ENCODE measurements at places on chromosomes 1 and 21.

DNA sequence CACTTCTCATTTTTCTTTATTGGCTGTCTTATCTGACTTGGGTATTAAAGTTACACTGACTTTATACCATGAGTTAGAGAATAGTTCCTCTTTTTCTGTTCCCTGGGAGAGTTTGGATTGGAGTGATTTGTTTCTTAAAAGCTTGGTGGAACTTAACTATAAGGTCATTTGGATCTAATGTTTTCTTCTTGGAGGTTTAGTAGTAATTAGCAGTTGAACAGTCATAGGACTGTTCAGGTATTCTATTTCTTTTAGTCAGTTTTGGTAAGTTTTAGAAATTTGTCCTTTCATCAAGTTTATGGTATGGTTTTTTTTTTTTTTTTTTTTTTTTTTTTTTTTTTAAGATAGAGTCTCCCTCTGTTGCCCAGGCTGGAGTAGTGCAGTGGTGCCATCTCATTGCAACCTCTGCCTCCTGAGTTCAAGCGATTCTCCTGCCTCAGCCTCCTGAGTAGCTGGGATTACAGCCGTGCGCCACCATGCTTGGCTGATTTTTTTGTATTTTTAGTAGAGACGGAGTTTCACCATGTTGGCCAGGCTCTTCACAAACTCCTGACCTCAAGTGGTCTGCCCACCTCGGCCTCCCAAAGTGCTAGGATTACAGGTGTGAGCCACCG, 6.3 kb downstream of the TTC3 start:
- no peak for DNase-seq

GRCh38 chr1:202161151-202162046, 997 bp upstream of the PTPN7 start:
- no peak for DNase-seq

DNA sequence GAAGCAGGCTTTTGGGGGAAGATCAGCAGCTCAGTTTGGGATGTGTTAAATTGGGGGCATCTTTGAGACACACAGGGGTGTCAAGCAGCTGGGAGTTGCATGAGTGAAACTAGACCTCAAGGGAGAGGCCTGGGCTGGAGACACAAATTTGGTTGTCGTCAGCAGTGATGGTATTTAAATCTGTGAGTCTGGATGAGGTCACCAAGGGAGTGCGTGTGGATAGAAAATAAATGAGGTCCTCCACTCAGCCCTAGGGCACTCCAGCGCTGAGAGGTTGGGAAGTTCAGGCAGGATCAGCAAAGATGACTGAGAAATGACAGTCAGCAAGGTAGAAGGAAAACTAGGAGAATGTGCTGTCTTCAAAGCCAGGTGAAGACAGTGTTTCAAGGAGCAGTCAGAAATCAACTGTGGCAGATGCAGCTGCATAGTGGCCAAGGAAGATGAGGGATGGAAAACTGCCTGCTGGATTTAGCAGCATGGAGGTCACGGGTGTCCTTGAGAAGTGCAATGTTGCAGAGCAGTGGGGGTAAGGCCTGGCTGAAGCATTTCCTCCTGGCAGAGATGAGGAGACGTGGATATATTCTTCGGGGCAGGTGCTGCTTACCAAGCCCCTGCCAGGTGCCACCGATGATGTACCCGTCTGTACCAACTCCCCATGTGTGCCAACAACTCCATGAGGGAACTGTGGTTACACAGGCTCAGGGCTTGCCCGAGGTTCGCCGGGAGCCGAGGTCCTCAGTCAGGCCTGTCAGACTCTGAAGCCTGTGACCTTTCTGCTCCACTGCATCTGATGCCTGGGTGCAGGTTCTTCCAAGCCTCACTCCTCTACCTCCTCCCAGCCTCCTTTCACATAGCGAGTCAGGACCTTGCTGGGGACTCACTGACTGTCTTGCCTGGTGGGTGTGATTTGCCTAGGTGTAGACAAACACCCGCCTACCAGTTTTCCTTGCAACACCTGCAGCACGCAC, 11.3 kb downstream of the MAP7D1 start:
- DNase-seq = no peak

DNA sequence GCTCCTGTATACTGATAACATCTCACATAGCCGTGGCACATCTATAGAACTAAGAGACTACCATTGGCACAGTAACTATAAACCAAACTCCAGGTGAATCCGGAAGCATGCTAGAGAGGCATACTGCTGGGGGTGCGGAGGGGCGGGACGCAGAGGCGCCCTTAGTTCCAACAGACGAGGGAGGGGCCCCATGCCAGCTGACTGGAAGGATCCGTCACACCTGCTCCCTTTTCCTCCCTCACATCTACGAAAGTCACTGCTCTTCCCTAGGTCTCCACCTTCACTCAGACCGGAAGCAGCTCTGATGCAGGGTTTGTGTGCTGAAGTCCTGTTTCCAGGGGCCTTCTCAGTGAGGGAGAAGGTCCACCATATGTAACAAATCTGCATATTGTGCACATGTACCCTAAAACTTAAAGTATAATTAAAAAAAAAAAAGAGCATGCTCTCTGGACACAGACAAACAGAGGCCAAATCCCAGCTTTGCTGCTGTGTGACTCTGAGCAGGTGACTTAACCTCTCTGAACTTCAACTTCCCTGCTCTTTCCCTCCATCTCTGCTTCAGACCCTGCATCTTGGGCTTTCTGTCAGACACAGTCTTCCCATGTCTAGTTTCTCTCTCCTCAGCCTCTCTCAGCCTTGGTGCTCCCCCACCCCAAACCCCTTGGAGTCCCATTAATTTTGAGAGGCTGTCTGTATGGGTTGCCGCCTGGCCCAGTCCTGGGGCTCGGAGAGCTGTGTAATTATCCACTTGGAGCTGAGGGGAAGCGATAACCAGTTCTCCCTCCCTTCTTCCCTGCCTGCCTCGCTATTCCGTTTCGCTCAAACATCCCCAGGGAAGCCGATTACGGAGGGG, 7.8 kb upstream of the GJB5 start:
- no peak for DNase-seq

- no peak for DNase-seq
Observed at GRCh38 chr1:234495231-234495990, 16.4 kb upstream of the TARBP1 start.

DNA sequence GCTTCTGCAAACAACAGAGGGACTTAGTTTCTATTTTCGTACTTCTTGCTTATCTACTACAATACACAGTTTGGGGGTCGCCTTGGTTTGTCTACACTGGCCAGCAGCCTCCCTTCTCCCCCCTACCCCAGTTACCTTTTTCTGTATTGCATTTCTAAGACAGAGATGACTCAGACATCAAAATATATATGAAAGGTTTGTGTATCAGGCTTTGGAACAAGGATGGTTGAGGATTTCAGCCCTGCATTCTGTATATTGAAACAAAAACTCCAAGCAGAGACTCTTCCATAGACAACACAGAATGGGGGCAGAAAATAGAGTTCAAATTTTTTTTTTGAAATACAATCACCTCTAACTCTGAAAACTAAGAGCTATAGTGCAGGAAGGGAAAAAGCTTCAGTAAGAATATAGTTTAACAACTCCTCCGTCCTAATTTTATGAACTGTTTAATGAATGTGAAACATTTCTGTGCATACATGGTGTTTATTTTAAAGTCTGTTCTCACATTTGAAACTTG, 1.9 kb downstream of the SAMD13 start:
- DNase-seq = no peak

- DNase-seq = no peak
Observed at GRCh38 chr1:216805233-216805632, 82.0 kb upstream of the ESRRG start.

DNA sequence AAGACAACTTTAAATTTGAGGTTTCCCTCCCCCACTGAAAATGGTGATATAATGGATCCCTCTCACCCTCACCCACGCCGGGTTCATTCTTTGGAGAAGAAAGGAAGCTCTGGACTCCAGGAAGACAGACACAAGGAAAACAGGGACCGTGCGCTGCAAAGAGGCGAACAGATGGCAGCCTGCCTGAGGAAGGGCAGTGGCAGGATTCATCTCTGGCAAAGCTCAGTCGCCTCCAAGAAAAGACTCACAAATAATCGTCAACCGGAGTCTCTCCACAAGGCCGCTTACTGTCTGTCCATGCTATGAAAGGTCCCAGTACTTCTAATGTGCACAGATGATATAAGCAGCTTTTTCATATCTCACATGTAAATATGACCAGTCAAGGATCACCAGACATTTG, 110.3 kb downstream of the TIAM1 start:
- DNase-seq = no peak

DNA sequence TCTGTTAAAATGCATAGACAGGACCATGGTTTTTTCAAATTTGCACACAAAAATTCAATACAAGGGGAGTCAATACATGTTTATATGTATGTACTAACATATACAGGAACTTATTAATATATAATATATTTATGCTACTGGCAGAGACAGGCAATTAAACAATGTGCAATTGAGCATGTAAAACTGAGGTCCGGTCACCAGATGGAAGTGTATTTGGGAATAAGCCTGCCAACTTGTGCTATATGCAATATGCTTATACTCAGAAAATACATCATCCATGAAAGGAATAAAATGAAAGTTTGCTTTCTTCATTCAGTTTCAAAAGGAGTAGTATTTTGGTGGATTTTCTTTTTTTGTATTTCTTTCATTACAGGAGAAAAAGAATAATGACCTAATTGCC, 640.2 kb upstream of the CXADR start:
- DNase-seq = no peak

DNA sequence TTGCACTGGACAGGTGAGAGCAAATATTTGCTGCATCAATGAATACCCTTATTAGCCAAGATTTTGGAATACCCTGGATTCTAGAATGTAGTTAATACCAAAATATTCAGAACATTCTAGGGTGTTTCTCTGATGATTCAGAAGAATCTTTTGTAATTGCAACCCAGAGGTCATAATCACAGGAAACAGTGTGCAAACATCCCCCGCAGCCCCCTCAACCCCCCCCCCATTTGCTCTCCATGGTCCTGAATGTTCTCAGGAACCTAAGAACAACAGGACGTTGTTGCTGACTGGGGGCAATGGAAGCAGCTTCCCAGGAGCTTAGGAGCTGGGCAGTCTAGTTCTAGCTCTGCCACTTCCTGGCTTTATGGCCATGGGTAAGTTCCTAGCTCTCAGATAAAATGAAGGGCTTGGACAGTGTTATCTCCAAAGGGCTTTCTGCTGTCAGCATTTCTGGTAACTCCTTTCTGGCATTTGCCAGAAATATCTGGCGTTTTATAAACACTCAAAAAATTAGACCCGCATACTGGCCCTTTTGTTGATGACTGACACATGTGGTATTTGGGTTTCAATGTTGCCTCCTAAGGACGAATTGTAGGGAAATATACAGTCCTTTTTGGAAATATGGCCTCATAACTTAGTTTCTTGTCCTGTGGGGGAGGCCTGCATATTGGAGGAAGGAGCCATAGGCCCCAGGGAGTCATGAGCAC, 178.6 kb downstream of the RRAGC start:
- no peak for DNase-seq

GRCh38 chr21:40841524-40842196, 5.3 kb downstream of the DSCAM start:
- DNase-seq = peak; percentile 80

- no peak for DNase-seq
Observed at GRCh38 chr1:213783893-213784292, 203.9 kb upstream of the PROX1 start.

GRCh38 chr1:169893645-169894423, at the start of gene SCYL3:
Gene SCYL3 (minus strand): TSS chr1:169893896. CDS start chr1:169888840, 5,056 bp downstream.
- peak; percentile 94 for DNase-seq

GRCh38 chr1:234322979-234323378, 50.3 kb upstream of the COA6 start:
- peak; percentile 75 for DNase-seq

GRCh38 chr1:35030338-35030737, 1.4 kb downstream of the ZMYM6 start:
- no peak for DNase-seq

DNA sequence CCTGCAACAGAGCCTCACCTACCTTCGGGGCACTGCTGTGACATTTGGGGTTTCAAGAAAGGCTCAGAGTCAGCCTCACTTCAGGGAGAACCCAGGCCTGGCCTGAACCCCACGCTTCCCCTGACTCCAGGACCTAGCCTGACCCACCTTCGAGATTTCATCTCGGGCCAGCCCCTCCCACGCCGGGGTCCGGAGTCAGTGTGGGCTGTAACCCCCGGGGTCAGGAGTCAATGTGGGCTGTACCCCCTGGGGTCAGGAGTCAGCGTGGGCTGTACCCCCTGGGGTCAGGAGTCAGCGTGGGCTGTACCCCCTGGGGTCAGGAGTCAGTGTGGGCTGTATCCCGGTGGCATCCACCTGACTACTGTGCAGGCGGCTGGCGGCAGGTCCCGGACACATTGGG, 183.0 kb upstream of the RAB4A start:
- DNase-seq = no peak

Measured in ecto neural progenitor cell (in vitro differentiated cells).